ENCODE measurements at places on chromosomes 7 and 10.

DNA sequence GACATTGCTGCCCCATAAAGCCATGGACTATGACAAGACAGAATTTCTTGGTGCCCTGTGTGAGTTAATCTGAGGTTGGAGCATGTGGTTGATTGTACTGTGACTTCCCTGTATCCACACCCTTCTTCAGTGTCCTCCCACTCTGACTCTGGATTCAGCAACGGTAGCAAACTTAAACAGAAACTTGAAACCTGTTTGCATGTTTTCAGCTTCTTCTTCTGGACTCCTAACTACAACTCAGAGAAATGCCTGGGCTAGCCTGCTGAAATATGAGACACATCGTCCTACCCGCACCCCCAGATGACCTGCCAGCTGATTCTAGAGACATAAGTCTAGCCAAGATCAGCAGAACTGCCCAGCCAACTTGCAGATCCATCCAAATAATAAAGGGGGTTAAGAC is 78.4 kb downstream of the IPMK start:
- DNase-seq, result peak; percentile 18

GRCh38 chr10:132001238-132001972 is 19.7 kb upstream of the BNIP3 start:
- DNase-seq, result no peak

DNA sequence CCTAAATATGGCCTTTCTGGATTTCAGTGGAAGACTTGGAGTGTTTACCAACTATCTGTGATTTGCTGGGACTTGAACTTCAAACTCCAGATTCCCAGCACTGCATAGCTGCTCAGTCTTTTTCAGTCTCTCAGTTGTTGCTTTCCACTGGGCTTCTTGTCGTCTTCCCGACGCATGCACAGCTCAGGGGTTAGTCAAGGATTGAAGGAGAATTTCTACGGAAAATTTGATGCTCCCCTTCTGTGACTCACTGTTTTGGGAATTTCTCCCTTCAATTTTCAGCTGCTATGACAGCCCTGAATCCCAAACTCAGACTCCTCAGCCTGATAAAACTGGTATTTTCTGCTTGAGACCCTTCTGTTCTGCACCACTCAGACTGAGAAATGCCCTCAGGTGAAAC is 91.7 kb downstream of the CYP26A1 start:
- DNase-seq, result no peak

- DNase-seq, result no peak
Measured at GRCh38 chr10:88156341-88156740, 292.9 kb downstream of the PTEN start.

DNA sequence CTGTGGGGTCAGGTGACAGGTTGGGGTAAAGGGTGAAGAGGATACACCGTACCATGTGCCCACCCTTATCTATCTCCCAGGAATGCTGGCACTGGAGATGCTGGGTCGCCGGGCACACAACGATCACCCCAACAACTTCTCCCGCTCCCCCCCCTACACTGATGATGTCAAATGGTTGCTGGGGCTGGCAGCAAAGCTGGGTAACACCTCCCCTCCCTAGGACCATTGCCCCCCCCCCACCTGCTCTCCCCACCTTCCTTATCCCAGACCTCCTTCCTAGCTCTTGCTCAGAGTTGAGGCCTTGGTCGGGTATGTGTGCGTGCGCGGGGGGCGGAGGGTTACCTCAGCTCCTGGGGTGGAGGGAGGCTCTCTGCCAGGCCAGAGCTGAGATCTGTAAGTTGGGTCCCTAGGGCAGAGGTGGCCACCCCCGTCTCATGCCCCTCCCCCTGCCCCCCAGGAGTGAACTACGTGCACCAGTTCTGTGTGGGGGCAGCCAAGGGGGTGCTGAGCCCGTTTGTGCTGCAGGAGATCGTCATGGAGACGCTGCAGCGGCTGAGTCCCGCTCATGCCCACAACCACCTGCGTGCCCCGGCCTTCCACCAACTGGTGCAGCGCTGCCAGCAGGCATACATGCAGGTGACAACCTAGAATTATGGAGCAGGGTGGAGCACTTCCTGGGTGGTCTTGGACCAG is 10.7 kb downstream of the NDST2 start:
- no peak for DNase-seq

DNA sequence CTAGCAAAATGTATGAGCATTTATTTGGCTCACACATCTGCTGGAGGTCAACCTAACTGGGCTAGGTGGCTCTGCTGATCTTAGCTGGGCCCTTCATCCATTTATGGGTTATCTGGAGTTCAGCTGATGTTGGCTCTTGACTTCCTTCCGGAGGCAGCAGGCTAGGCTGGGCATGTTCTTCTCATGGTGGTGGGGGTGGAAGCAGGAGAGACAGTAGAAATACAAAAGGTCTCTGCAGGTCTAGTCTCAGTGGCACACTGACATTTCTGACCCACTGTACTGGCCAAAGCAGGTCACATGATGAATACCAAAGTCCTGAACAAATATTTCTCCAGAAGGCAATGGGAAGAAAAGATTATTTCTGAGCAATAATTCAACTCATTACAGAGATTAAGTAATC is 334.6 kb downstream of the CRPPA start:
- DNase-seq, result no peak

- DNase-seq, result no peak
Measured at GRCh38 chr7:37128327-37129034, 320.2 kb downstream of the ELMO1 start.

GRCh38 chr10:121741248-121741792 is 143.1 kb upstream of the FGFR2 start:
- DNase-seq, result no peak

All from HEK293T (cell line).